ENCODE measurements at places on chromosomes 3 and 15. TPM values are rescaled to one million over a fixed set of nuclear protein-coding genes. Genes with fewer than 3 reads are reported as not detected.

The AP3B2 gene
- total RNA-seq, result not detected

The RETNLB gene
- total RNA-seq, result not detected

The TUSC7 gene
- not detected for total RNA-seq

The SLC28A2 gene
- not detected for total RNA-seq

The PHLDB2 gene
- 44.2 TPM for total RNA-seq

The ZNF662 gene
- total RNA-seq, result 2.1 TPM

The KLHL40 gene
- not detected for total RNA-seq

The CPEB1 gene
- total RNA-seq, result 0.17 TPM

The ITIH1 gene
- total RNA-seq, result not detected

The FAN1 gene
- total RNA-seq, result 10.2 TPM

The TIMP4 gene
- 0.26 TPM for total RNA-seq
